ENCODE measurements at places on chromosomes 1 and 21.

DNA sequence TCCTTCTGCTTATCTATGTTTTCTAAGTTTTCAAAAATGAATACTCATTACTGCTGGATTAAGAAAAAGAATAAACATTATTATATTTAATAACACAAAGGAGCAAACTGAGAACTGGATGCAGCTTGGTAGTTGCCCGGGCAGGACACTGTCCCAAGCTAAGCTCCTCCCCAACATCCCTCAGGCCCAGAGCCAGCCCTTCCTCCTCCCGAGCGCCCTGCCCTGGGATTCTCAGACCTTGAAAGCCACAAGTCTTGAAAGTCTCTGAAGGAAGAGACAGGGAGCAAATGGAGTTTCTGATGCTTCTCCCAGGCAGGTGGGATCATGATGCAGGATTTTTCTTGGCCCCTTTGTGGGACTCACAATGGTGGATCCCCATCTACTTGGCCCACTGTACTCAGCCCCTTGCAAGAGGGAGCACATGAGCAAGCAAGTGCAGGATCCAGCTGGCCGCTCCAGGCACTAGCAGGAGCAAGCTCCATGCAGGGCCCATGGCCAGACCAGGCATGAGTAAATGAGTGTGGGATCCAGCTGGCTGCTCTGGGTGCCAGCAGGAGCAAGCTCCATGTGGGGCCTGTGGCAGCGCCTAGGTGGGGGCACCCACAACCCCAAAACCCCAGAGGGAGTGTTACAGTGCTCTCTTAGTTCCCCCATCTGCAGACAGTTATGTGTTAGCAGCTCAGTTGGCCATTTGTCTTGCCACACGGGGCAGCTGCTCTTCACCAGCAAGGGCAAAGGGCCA is 32.1 kb upstream of the RAB4A start:
- no peak for DNase-seq

- DNase-seq: no peak
These were observed 4.7 kb upstream of the DMBX1 start for GRCh38 chr1:46484783-46485490.

- DNase-seq: no peak
These were observed 408.4 kb downstream of the NTNG1 start for GRCh38 chr1:107549152-107549810.

DNA sequence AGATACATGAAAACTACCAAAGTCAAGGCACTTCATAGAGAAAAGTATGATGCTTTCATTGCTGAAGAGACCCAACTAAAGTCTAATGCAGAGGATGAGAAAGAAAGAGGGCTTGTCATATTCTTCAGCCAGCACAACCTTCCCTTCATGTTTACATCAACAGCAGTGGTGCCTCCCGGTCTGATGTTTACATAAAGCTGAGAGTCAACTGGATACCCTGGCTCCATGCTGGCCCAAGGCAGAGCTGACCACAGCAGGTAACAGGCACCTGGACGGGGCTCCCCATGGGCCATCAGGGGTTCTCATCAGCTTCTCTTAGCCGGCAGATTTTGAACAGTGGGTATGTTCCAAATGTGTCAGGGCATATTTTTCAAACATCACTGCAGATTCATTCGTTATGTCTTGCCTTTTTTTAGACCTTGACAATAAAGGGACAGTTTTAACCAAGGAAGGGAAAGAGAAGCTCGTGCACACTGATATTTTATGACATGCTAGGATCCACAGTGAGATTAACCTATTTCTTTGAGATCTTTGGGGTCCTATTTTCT is 117.1 kb downstream of the NRIP1 start:
- no peak for DNase-seq

- DNase-seq: peak; percentile 62
These were observed 5.1 kb upstream of the LAMTOR5 start for GRCh38 chr1:110412576-110412975.

GRCh38 chr1:193281894-193282293 is 95.5 kb upstream of the B3GALT2 start:
- no peak for DNase-seq

Measured in SK-N-DZ (cell line).